ENCODE measurements at places on chromosomes 7 and 10.

DNA sequence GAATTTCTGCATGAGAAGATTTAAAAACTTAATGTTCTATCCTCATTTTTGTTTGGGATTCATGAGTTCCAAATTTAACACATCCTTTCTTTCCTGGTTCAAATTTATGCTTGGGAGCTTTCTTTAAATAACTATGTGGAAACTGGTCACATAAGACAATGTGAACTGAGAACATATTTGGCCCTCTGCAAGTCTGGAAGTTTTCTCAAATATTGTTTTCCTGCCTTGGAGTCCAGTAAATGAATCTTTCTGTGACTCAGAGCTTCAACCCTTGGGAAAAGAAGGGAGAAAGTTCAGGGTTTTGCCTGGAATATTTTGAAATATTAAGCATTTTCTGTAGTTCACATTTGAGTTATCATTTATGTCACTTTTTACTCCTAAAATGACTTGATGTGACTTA is 559.0 kb upstream of the NRP1 start:
- no peak for DNase-seq

- DNase-seq, result no peak
Observed at GRCh38 chr10:3635697-3636096, 149.3 kb downstream of the KLF6 start.

DNA sequence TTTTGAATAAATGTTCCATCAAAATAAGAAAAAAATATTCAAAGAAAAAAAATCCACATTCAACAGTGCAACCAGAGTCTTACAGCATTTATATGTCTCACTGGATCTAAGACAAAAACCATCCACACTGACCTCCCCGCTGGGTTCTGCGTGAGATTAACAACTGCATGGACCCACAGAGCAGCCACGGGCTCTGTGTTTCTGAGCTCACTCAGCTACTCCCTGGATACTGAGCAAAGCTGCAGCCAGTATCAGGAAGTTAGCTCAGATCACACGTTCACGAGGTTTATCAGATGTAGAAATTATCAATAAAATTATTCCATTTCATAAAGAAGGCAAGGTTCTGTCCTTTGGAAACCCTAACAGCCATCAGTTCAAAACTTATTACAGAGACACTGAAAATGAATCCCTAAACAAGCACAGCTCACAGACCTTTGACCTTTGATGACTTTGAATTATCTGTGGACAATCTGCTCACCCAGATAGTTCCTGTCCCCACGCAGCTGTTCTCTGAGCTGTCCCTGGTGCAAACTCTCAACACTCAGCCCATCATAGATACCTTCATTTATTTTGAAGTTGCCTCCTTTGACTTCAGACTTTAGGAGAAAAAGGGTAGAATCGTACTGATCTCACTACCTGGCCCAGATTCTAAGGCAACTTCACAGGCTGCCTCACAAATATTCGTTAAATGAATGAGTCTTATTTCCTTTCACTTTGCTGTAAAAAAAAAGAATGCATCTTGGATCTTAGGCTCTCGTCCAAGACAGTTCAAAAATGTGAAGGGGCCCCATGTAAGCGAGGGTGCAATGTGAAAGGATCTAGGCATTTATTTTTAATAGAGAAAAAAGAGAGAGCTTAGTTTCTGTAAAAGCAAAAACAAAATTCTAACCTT is 67.7 kb upstream of the SVIL start:
- no peak for DNase-seq

DNA sequence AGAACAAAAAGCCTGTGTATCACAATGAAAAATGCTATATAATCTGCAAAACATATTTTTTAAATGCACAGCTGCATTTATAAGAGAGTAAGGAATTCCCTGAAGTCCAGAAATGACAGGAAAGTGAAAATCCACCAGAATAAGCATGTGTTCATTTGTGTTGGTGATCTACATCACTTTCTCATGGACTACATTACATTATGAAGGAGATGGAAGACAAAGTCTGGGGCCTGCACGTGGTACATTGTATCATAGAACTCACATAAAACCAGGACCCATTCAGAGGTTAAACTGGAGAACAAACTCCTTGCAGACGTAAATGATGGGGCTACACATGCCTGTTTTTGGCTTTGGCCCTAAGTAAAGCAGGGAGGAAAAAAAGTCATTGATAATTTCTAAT is 16.4 kb downstream of the IFIT3 start:
- DNase-seq, result no peak

DNA sequence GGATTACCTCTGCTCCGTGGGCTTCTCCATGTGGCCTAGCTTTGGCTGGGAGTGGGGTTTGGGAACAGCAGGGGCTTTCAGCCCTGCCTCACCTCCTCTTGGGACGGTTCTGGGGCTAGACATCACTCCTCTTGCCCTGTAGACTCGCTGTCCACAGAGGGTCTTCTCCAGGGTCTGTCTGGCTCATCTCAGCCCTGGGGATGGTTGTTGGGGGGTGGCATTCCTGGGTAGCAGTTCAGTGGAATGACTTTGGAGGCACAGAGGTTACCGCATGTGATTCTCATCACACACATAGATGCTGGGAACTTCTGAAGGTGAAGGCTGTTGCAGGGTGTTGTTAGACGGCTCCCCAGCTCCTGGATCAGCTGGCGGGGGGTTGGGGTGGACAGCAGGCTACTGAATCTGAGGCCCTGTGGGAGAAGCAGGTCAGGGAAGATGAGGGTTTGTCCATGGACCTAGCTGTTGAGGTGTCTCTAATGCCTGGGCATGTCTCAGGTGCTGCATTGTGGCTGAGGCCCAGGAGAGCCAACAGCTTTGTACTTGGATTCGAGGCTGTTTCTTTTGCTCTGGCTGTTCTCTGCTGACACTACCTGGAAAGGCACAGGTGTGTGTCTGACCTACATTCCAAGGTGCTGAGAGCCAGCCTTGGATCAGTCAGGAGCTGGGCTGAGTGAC is 23.8 kb downstream of the RAMP3 start:
- no peak for DNase-seq

DNA sequence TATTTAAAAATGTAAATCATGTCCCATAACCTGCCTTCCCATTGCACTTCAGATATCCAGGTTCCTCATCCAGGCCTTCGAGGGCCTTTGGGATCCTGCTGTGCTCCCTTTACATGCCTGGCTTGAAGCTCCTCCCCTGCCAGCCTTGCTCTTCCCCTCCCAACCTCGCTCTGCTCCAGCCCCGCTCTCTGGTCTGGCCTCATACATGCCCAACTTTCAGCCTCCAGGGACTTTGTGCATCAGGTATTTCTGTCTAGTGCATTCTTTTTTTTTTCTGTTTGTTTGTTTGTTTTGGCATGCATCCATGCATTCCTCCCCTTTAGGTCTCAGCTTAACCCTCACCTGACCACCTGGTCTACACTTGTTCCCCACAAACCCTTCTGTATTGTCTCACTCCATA is 160.3 kb downstream of the SNX10 start:
- no peak for DNase-seq

DNA sequence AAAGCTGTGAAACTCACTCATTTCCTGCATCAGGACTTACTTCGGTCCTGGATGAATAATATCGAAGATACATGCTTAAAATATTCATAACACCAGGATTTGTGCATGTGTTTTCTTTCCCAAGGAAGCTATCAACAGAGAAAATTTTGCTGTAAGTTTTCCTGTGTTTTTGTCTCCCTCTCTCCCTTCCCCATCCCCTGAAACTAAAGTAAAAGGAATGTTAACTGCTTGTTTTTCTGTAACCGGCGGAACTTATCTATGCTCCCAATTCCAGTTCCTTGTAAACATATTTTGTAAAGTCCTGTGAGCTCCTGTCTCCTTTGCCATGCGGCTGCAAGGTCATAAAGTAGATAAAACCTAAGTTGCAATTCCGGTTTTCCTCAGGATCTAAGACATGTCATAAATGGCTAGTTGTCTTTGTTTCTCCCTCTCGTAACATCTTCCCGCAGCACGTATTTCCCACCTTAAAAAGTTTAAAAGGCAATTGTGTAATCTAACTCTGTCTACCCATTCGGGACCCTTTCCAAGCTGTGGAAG is 79.0 kb upstream of the POM121L12 start:
- DNase-seq, result no peak

All from stimulated activated CD4-positive, alpha-beta T cell treated with anti-CD3 and anti-CD28 coated beads, Interleukin-1b, Interleukin-23, amount 100 ng/mL, for 1 hour (primary cell).